ENCODE measurements at places on chromosomes 5 and 9.

- no peak for DNase-seq
These were observed 289.9 kb downstream of the DMAC1 start for GRCh38 chr9:7509576-7510145.

GRCh38 chr9:76943054-76943453 lies 37.1 kb upstream of the PRUNE2 start:
- DNase-seq: no peak

- no peak for DNase-seq
These were observed 1.3 kb downstream of the PSAT1 start for GRCh38 chr9:78298046-78298765.

GRCh38 chr5:136236479-136237083 lies 43.6 kb upstream of the SMIM32 start:
- DNase-seq: no peak

DNA sequence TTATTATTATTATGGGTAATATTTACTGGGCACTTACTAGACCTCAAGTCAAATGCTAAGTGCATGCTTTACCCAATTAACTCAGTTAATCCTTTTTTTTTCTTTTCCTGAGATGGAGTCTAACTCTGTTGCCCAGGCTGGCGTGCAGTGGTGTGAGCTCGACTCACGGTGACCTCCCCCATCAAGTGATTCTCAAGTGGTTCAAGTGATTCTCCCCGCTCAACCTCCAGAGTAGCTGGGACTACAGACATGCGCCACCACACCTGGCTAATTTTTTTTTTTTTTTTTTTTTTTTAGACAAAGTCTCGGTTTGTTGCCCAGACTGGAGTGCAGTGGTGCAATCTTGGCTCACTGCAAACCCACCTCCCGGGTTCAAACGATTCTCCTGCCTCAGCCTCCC lies 69.1 kb downstream of the CXXC5 start:
- DNase-seq: no peak

DNA sequence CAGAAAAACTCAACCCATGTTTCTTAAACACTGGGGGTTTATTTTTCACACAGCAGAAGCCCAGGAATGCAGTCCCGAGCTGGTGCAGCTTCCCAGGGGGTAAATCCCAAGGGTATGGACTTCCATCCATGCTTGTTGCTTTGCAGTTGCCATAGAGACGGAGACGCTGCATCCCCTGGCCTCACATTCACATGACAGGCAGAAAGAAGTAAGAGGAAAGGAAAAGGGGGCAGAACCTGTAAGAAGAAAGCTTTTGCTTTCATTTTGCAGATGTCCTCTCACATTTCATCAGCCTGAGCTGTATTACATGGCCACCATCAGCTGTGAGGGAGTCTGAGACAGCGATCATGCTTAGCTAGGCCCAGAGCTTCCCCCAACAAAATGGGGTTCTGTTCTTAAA lies 321.0 kb downstream of the AGTPBP1 start:
- DNase-seq: no peak

- DNase-seq: no peak
These were observed 71.0 kb downstream of the COL23A1 start for GRCh38 chr5:178519155-178519554.

- no peak for DNase-seq
These were observed 32.8 kb downstream of the PCDH1 start for GRCh38 chr5:141845371-141845851.

- peak; percentile 66 for DNase-seq
These were observed 234.3 kb upstream of the ANKH start for GRCh38 chr5:15105799-15106393.

DNA sequence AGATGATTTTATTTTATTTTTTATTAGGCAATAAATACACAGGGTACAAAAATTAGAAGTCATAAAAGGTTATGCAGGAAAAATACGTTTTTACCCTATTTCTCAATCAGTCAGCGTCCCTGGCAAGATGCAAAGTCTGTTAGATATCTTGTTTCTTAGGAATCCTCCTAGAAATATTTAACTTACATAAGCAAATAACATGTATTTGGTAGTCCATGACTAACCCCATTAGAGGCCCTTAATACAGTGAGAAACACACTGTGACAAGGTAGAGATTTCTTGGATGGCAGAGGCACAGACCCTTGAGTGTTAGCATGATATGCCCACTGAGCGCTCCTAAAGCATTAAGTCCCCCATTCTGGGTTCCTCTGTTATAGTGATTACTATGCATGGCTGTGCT lies 121.2 kb upstream of the ADAMTSL1 start:
- DNase-seq: no peak

GRCh38 chr5:82794876-82795275 lies 282.3 kb downstream of the TMEM167A start:
- DNase-seq: no peak

- DNase-seq: no peak
These were observed 41.9 kb downstream of the CDK7 start for GRCh38 chr5:69276422-69277174.

DNA sequence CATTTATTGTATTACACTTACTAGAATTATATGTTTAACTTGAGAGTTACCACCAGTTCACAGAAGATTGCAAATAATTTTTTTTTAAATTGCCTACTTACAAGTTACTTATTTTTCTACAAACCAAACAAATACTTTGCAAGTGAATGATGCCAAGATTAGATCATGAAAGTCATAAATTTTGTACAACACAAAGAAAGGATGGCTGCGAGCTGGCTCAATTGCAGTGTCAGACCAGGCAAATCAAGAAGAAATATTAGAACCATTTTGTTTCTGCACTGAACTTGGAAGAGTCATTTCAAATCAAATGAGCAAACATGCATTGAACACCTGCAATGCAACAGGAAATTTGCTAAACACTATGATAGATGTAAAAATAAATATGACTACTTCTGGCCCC lies 97.3 kb downstream of the PLCXD3 start:
- DNase-seq: no peak

Data from HTR-8/SVneo (cell line).